Suprapubic skin (tissue), 4 donors: ENCODE measurements at places on chromosomes 2 and 18.
A peak's percentile ranks its signal among the peaks of the same experiment; 100 is the strongest.

GRCh38 chr2:42474765-42475454 is 18.9 kb downstream of the KCNG3 start:
- no peak for DNase-seq

DNA sequence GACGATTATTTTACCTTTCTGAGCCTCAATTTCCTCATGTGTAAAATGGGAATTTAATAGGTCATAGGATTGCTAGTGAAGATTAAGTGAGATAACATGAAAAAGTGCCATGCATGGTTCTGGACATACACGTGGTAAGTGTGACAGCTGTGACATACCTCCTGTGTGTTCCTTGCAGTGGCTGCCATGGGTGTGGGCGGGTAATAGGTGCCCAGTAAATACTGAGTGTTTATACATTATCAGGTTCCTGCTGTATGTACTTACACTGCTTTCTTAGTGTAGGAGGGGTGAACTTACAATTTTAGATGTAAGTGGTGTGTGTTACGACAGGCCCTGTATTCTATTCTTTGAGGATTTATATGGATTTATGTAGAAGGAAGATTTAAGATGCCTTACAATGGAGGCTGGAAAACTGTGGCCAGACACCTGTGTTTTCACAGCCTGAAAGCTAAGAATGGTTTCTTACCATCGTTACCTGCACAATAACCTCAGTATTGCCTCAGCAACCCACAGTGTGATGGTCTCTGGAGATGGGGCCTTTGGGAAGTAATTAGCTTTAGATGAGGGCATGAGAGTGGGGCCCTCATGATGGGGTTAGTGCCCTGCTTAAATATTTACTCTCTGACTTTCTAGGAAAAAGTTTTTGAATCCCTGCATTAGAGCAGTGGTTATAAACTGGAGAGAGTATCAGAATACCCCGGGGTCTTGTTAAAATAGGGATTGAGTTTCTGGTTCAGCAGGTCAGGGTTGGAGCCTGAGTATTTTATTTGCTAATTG is 78.1 kb downstream of the ASAP2 start:
- DNase-seq: no peak

GRCh38 chr2:219126555-219126954 is 34.1 kb downstream of the NHEJ1 start:
- DNase-seq: no peak

- DNase-seq: peak; percentile 64
These were observed 3.3 kb upstream of the GPBAR1 start for GRCh38 chr2:218257390-218257981.

DNA sequence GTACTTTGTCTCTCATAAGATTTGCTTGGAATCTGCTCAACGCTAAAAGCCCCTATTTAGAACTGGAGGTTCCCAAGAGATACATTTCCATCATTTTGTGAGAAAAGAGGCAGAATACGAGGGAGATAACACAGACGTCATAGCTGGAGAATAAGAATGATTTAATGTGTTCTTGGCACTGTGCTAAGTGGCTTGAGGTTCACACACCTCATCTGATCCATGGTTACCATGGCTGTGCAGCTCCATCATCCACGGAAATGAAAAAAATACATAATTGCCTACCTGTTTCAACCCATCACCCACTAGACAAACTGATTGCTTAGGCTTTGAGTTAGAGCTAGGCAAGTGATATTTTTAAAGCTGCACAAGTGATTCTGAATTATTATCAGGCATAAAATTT is 227.6 kb downstream of the SLC8A1 start:
- DNase-seq: no peak

DNA sequence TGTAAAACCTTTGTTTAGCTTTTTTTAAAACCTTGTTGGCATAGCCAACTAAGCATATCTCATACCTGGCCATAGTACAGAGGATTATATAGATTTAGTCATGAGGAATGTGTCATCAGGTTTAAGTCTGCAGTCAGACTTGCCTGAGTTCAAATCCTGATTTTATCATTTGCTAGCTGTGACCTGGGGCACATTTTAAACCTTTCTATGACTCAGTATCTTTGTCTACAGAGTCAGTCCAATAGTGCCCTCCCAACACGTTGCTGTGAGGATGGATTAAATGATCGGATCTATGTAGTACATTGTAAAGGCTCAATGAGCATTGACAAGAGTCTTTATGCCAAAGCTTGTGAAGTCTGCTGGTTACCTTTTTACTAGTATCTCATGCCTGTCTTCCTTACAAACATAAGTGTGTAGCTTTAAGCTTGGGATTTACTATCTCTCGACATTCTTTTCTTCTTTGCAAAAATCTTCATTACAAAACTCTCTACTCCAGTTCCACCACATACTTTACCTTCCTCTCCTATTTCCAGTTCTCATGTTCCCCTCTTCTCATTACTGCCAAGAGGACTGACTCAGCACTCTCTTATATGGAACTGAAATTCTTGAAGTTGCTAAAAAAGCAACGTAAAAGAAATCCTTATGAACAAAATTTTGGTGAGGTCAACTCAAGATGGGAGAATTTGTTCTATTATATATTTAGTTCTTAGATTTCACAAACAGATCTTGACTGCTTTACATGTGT is 68.1 kb upstream of the RBMS1 start:
- DNase-seq: no peak

DNA sequence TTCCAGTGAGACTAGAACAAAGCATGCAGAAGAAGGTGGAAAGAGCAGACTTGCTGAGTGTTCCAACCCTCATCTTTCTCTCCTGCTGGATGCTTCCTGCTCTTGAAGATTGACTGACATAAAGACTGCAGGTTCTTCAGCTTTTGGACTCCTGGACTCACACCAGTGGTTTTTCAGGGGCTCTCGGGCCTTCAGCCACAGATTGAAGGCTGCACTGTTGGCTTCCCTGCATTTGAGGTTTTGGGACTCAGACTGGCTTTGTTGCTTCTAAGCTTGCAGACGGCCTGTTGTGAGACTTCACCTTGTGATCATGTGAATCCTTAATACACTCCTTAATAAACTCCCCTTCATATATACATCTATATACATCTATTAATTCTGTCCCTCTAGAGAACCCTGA is 20.4 kb downstream of the VRK2 start:
- DNase-seq: no peak

GRCh38 chr2:174957050-174957449 is 48.1 kb downstream of the CHN1 start:
- no peak for DNase-seq

- DNase-seq: no peak
These were observed 3.1 kb downstream of the MARCHF7 start for GRCh38 chr2:159715451-159715850.

GRCh38 chr2:33158482-33159003 is 211.8 kb downstream of the LTBP1 start:
- no peak for DNase-seq

DNA sequence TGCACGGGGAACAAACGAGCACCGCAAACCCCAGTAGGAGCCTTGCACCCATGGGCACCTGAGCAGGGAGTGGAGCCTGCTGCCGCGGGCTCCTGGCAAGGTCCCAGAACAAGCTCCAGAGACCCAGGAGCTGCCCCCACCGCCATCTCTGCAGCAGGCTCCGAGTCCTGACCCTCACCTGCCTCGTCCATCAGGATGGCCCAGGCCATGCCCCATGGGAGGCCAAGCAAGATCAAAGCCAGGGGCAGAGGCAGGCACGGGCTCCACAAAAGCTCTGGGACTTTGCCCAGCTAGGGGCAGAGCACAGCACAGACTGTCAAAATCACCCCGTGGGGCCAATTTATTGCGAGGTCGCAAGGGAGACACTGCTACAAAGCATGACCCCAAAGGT is 43.6 kb downstream of the GPC1 start:
- DNase-seq: no peak

- no peak for DNase-seq
These were observed 136.7 kb downstream of the TMEM247 start for GRCh38 chr2:46615986-46616485.

- DNase-seq: no peak
These were observed 23.3 kb downstream of the MYO3B start for GRCh38 chr2:170201275-170201674.

DNA sequence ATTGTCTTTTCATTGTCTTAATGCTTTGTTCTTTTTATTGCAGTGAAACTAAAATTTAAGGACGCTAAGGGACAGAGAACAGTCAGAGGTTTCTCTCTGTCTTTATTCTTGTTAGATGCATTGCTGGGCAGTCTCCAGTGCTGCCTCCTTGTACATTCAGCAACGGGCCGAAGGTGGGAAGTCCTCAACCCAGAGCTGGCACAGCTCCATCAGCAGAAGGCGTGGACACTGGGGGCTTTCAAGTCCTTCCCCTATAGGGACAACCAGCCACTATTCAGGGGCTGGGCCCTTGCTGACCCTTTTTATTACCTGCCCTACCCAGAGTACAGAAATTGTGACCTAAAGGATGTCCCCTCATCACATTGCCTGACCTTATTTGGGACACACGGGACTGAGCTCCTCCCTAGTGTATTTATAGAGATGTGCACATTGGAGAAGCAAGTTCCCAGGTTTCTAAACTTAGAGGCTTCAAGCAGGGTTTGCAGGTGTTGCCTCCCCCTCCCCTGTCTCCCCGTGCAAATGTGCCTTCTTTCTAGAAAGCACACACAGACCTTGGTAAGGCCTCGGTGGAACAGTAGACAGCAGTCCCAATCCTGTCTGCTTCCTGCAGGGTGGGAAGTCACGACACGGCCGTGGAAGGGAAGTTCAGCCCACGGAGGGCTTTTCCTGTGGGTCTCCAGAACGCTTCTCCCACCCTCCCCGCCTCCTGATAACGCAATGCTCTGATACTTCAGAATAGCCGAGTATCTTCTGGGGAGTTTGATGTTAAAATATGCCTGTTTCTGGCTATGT is 68.2 kb downstream of the ZCCHC2 start:
- no peak for DNase-seq

DNA sequence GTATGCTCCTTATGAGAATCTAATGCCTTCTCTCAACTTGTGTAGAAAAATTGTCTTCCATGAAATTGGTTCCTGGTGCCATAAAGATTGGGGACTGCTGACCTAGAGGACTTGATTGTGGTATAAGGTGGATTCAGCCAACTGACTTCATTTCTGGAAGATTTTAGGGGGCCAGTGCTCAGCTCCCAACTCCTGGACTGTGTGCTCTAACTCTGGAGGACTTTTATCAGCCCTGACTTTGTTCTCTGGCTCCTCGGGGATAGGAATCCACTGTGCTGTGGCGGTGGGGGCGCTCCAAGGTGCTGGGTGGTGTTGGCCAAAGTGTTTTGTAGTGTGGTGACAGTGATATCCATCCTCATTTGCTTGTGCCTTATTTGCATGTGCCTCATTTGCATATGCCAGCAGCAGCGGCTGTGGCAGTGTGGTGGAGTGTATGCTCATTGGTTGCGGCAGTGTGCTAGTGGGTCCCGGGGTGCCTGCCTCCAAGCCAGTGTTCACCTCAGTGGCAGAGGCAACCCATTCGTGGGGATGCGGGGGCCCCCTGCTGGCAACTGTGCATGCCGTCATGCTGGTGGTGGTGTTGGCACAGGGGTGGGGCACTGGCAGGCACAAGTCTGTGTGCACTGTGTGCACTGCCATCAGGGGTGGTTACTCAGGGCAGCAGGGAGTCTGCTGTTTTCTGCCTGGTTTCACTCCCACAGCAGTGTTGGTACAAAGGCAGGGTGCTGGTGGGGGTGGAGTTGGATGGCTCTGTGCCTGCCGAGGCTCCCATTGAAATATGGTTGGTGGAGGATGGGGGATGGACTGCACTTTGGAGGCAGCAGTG is 19.6 kb downstream of the EHBP1 start:
- DNase-seq: no peak

GRCh38 chr2:227789803-227790202 is 23.8 kb upstream of the CCL20 start:
- no peak for DNase-seq

- DNase-seq: no peak
These were observed 371.9 kb downstream of the NBAS start for GRCh38 chr2:15189216-15189615.

- no peak for DNase-seq
These were observed 491.8 kb downstream of the TXNL1 start for GRCh38 chr18:56146565-56146964.

GRCh38 chr2:29614295-29614830 is 307.0 kb downstream of the ALK start:
- DNase-seq: no peak

- DNase-seq: no peak
These were observed 4.2 kb upstream of the CLIP4 start for GRCh38 chr2:29110916-29111535.

DNA sequence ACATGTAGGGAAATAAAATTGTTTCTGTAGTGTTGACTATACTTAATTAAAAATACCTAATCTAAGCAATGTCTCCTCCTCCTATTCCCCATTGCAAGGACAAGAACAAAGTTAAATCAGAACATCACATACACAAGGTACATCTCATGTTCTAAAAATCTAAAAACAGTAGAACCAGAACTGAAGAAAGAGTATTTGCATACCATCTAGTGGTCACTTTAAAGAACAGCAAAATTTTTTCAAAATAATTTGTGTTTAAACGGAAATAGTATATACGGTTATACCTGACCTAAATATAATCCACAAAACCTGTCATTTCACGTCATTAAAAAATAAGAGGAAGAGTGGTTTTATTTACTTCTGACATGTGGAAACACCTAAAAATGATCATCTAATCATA is 294.3 kb upstream of the KCNH7 start:
- DNase-seq: no peak

GRCh38 chr18:58716060-58716756 is 44.9 kb downstream of the MALT1 start:
- DNase-seq: no peak

GRCh38 chr2:232632904-232633412 is 446 bp upstream of the EFHD1 start:
- DNase-seq: no peak

DNA sequence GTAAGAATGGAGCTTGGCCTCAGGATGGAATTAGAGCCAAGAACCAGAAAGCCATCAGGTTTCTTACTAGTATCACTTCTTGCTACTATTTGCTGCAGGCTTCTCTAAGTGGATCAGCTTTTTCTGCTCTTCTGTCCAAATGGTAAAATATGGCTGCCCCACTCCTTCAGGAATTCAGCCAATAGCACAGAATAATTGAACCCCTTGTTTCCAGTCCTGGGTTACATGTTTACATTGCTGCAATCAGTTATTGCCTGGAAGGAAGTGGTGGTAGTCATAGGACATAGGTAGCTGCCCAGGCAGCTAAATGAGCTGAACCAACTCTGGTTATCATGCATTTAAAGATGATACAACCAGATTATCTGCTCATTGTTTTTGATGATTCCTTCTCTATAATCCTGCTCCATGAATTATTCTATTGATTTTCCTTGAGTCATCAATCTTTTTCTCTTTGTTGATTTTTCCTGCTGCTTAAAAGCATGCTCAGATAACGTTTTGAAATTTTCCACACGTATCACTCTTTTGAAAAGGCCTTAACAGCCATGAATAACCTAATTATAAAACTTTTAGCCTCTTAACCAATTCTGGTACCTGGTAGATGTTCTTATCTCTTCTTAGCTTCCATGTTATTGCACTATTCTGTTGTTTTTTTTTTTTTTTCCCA is 12.6 kb downstream of the AGPS start:
- DNase-seq: no peak

- no peak for DNase-seq
These were observed 49.7 kb upstream of the CCDC85A start for GRCh38 chr2:56133931-56134629.

GRCh38 chr2:39290433-39290832 is 46.7 kb upstream of the CDKL4 start:
- no peak for DNase-seq

GRCh38 chr2:96808176-96808837 is 7.8 kb upstream of the CNNM3 start:
- no peak for DNase-seq

GRCh38 chr2:12009323-12009905 is 263.0 kb downstream of the LPIN1 start:
- no peak for DNase-seq

- DNase-seq: no peak
These were observed 89.1 kb upstream of the NOSTRIN start for GRCh38 chr2:168713325-168713724.
